ENCODE measurements at places on chromosomes 16 and 17. TPM values are rescaled to one million over a fixed set of nuclear protein-coding genes. Genes with fewer than 3 reads are reported as not detected.

Gene KRT17
- not detected for total RNA-seq

Gene SPATA33
- total RNA-seq, result 7.0 TPM

Gene C1QTNF8
- not detected for total RNA-seq

Gene AIPL1
- total RNA-seq, result not detected

Gene SLC38A8
- total RNA-seq, result not detected

Gene ZNF48
- 9.5 TPM for total RNA-seq

Gene ITGB4
- total RNA-seq, result 0.64 TPM

Gene TBX6
- 1.1 TPM for total RNA-seq

Data from activated naive CD8-positive, alpha-beta T cell treated with anti-CD3 and anti-CD28 coated beads for 36 hours (primary cell).